ENCODE measurements at places on chromosomes 7 and 10.

DNA sequence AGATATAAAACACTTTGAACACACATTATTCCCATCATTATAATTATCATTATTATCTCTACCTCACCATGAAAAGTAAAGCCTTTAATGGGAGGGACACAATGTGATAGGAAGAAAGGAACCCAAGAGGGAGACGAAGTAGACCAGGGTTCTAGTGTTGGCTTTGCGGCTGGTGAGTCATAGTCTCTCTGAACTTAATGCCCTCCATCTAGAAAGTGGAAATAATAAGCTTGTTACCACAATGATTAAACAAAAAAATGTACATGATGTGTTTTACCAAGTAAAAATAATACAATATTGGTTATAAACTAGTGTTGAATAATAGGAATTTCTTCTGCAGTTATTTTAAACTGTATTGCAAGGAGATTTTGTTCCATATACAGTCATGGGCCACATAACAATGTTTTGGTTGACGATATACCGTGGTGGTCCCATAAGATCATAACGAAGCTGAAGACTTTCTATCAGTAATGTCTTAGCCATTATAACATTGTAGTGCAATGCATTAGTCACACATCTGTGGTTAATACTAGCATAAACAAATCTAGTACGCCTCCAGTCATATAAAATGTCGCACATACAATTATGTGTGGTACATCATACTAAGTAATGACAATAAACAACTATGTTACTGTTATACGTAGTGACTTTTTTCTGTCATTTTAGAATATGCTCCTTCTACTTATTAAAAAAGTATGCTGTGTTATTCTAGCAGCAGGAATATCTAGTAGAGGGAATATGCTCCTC, 450.6 kb upstream of the SORCS1 start:
- no peak for DNase-seq

GRCh38 chr10:132900211-132900756, 42.1 kb downstream of the CFAP46 start:
- no peak for DNase-seq

- DNase-seq: no peak
Measured at GRCh38 chr7:33601884-33602283, 303.5 kb upstream of the BMPER start.

DNA sequence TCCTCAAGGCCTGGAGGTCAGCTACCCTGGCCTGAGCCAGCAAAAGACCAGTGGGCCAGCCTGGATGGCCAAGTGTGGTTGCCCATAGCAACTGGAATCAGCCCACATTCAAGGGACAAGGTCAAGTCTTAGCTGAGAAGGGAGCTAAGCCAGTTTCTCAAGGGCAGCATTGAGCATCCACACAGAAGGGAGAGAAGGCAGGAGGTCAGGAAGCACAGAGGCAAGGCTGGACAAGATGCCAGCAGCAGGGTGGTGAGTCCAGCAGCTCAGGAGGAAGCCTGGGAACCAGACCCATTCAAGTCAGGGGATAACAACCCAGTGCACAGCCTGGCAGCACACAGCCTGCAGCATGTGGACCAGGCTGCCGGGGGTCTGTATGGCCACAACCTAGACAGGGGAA, 54.0 kb upstream of the ZMIZ1 start:
- no peak for DNase-seq

DNA sequence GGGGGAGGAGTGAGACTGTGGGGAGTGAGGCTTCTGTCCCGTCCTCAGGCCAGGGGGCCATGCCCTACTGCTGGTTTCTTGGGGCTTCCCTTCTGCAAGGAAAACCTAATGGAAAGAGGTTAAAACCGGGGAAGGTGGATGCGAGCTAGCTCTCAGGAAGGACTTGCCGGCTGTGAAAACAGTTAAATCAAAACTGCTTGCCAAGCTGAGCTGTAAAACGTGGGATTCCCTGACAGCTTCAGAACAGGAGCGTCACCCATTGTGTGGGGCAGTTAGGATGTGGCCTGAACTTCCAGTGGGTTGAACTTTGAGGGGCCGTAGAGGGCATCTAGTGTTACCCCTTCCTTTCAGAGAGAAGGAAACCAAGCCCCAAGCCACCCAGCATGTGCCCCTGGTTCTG, 13.1 kb downstream of the TSPAN15 start:
- DNase-seq: no peak

DNA sequence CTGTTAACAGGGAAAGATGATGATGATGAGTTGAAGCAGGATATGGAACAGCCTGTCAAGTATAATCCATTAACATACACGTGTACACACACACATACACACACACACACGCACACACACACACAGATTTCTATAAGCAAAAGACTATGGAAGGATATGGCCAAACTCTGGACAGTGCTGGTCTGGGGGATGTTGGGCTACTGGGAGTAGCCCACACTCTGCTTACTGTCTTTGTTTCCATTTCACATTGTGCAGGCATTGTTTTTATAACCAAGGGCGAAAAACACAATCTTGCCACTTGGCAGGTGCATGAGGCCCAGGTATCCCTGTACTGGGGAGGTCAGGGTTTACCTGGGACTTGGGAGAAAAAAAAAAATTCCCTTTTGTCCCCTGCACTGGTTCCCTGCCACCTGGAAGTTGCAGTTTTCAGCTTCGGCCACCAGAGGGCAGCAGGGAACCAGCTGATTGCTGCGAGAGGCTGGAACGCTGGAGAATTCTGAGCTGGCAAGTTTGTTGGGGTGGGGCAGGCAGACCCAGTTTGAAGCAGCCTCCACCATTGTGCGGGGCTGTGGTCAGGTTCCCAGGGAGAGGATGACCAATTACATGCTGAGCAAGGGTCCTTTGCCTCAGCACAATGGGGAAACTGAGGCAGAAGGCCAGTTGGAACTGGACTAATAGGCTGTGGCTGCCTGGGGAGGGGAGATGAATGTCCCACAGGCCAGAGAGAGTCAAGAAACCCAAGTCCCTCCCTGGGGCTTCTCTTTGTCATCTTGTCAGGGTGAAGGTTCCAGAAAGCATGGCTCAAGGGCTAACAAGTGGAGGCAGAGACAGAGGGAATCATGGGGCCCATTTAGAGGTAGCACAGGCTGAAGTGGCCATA, 27.3 kb downstream of the PPIF start:
- peak; percentile 52 for DNase-seq

GRCh38 chr7:34385384-34385783, 272.6 kb upstream of the NPSR1 start:
- no peak for DNase-seq

GRCh38 chr10:665579-666091, 23.8 kb downstream of the DIP2C start:
- DNase-seq: no peak

DNA sequence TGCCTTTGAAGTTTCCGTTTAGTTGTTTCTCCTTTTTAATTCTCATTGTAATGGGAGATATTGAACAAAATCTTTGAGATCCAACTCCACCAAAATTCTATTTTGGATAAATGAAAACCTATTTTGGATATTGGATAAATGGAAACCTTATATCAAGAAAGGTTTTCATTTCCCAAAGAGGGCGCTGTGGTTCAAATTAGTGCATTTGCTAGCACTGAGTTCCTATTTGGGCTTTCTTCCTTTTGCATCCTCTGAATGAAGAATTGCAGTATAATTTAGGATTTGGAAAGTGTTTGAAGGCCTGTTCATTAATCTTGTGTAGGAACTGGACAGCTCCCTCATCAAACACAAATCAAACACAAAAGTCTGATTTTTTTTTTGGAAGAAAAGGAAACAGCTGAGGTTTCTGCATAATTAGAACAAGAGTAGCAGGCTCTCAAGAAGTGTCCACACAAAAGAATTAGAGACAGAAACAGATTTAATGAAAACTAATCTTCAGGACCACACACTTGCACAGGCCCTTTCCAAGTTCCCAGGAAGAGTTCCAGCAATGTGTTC, 80.8 kb upstream of the KLF14 start:
- DNase-seq: no peak
